Immature natural killer cell (primary cell): ENCODE measurements at places on chromosomes 11 and 22. TPM values are rescaled to one million over a fixed set of nuclear protein-coding genes. Genes with fewer than 3 reads are reported as not detected.

TMEM45B gene
- polyA plus RNA-seq: 0.10 TPM

OR8D4 gene
- not detected for polyA plus RNA-seq

SORL1 gene
- polyA plus RNA-seq: 281 TPM

OR6T1 gene
- polyA plus RNA-seq: not detected

APOL3 gene
- polyA plus RNA-seq: 32.8 TPM

MICAL3 gene
- polyA plus RNA-seq: 1.1 TPM

OR51B5 gene
- not detected for polyA plus RNA-seq

LIF gene
- not detected for polyA plus RNA-seq

NELL1 gene
- polyA plus RNA-seq: not detected

BTG4 gene
- polyA plus RNA-seq: not detected

MMP11 gene
- 0.76 TPM for polyA plus RNA-seq

POTEH gene
- polyA plus RNA-seq: not detected

SELENOH gene
- polyA plus RNA-seq: 276 TPM

ABTB2 gene
- polyA plus RNA-seq: 0.56 TPM

MPZL3 gene
- 4.8 TPM for polyA plus RNA-seq

CARNS1 gene
- 3.4 TPM for polyA plus RNA-seq

WBP2NL gene
- 0.62 TPM for polyA plus RNA-seq

TLCD5 gene
- not detected for polyA plus RNA-seq

SCUBE2 gene
- not detected for polyA plus RNA-seq

C11orf52 gene
- polyA plus RNA-seq: not detected

IL17REL gene
- polyA plus RNA-seq: not detected

ANO1 gene
- polyA plus RNA-seq: not detected

DNAJB7 gene
- not detected for polyA plus RNA-seq

ACRV1 gene
- polyA plus RNA-seq: not detected

APOA4 gene
- polyA plus RNA-seq: not detected

FKBP2 gene
- polyA plus RNA-seq: 130 TPM

SPI1 gene
- 3.6 TPM for polyA plus RNA-seq

CRYBA4 gene
- polyA plus RNA-seq: not detected

CD3G gene
- 4.1 TPM for polyA plus RNA-seq

C22orf23 gene
- polyA plus RNA-seq: not detected

C11orf16 gene
- not detected for polyA plus RNA-seq

CYB5R2 gene
- not detected for polyA plus RNA-seq

CALCA gene
- polyA plus RNA-seq: not detected

NRXN2 gene
- polyA plus RNA-seq: 3.2 TPM

CASP1 gene
- 166 TPM for polyA plus RNA-seq

CHADL gene
- 0.90 TPM for polyA plus RNA-seq

WT1 gene
- polyA plus RNA-seq: not detected

MS4A6E gene
- polyA plus RNA-seq: not detected

C11orf71 gene
- polyA plus RNA-seq: 13.8 TPM

CAPN1 gene
- 148 TPM for polyA plus RNA-seq

HBB gene
- polyA plus RNA-seq: 155 TPM

FOLR2 gene
- polyA plus RNA-seq: 1.2 TPM

SEC14L6 gene
- polyA plus RNA-seq: 1.0 TPM

P2RX6 gene
- not detected for polyA plus RNA-seq

GLB1L2 gene
- polyA plus RNA-seq: 1.4 TPM

SMIM35 gene
- 1.1 TPM for polyA plus RNA-seq

NDUFS8 gene
- polyA plus RNA-seq: 258 TPM

CTTN gene
- polyA plus RNA-seq: not detected

ATP5MG gene
- 551 TPM for polyA plus RNA-seq

ZNF280B gene
- 0.34 TPM for polyA plus RNA-seq

OR8G5 gene
- not detected for polyA plus RNA-seq

SYCE3 gene
- not detected for polyA plus RNA-seq

NXPE1 gene
- not detected for polyA plus RNA-seq
